DMS79 treated with DMSO at 0.1 percent for 48 hours (cell line): ENCODE measurements at places on chromosomes 16 and 17.

GRCh38 chr17:82330322-82331239, 3.0 kb downstream of the SECTM1 start:
- peak; percentile 55 for DNase-seq

DNA sequence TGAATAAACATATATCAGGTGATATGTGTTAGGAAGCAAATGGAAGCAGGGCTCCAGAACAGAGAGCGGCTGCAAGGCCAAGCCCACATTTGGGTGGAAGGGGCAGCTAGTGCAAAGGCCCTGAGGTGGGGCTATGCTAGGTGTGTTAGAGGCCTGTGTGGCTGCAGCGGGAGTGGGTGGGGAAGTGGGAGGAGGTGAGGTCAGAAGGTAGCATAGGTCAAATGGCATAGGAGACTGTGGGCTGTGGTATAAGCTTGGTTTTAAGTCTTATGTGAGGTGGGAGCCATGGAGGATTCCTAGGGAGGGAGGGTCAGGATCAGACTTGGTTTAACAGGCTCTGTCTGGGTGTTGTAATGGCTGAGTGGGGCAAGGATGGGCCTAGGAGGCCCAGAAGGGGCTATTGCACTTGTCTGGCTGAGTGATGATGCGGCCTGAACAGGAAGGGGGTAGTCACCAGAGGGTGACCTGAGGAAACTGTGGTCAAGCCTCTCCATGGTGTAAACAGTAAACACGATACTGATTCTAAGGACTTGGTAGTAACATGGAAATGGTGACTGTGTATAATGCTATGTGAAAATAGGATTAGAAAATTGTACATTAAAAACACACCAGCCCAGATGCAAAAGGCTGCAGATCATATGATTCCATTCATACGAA, 31.1 kb downstream of the RAI1 start:
- no peak for DNase-seq

- DNase-seq, result no peak
These were observed 102.1 kb downstream of the N4BP1 start for GRCh38 chr16:48507886-48508285.

- DNase-seq, result no peak
These were observed 7.3 kb downstream of the MTMR4 start for GRCh38 chr17:58507123-58507634.

- DNase-seq, result peak; percentile 51
These were observed 3.9 kb downstream of the TRPV2 start for GRCh38 chr17:16419074-16419928.

DNA sequence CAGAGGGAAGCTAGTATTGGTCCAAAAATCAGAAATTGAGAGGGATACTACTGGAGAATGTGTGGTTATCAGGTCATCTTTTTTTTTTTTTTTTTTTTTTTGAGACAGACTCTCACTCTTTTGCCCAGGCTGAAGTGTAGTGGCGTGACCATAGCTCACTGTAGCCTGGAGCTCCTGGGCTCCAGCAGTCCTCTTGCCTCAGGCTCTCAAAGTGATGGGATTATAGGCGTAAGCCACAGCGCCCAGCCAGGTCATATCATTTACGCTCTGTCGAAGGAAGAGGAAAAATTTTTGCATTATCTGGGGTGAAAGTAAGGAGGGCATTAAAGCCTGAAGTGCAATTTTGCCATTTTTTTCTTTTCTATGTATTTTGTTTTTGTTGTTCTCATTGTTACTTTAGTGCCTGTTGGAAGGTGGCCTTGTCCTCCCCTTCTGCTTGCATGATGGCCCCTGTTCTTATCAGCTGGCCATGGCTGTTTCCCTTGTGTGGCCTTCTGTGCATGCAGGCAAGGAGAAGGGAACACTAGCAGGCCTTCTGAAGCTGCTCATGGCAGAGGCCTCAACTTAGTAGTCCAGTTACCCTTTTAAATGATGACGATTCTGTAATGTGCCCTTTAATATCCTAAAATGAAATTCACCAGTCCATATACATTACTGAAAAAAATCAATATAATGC, 118.3 kb downstream of the SPECC1 start:
- DNase-seq, result no peak

DNA sequence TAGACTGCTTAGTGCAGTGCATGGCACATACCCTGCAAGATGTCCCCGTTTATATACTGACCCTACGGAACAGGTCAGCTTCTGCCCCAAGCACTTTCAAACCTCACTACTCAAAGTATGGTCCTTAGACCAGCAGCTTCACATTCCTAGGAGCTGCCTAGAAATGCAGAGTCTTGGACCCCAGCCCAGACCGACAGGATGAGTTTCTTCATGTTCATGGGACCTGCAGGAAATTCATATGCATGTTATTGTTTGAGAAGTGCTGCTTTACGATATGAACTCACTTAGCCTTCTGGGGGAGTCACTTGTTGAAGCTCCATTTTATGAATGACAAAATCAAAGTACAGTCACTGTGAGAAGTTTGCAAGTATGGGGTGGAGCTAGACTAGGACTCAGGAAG, 82.6 kb downstream of the DYNLRB2 start:
- no peak for DNase-seq

DNA sequence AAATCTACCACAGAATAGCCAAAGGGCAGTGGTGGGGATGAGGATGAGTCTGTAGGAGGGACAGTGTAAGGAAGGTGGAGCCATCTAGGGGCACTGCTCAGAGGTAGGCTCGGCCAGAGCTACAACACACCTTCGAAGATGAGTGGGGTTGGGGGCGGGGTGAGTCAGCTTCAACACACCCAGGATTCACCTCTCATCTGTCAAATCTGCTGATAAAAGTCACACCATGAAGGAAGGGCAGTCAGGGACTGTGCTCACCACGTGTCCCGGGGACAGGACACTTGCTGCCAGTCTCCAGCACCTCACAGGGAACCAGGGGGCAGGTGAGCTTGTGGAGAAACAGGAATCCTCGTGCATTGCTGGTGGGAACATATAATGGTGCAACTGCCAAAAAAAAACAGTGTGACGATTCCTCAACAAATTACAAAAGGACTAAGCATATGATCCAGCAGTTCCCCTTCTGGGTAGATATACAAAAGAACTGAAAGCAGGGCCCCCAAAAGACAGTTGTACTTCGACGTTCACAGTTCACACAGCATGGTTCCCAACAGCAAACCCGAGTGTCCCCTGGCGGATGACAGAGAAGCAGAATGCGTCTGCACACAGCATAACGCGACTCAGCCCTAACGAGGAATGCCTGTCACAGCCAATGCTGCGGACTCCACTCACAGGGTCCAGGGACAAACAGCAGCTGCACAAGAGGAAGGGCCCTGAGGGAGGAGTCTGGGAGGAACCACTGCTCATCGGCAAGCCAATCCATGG, 133.1 kb downstream of the ANKRD11 start:
- no peak for DNase-seq

DNA sequence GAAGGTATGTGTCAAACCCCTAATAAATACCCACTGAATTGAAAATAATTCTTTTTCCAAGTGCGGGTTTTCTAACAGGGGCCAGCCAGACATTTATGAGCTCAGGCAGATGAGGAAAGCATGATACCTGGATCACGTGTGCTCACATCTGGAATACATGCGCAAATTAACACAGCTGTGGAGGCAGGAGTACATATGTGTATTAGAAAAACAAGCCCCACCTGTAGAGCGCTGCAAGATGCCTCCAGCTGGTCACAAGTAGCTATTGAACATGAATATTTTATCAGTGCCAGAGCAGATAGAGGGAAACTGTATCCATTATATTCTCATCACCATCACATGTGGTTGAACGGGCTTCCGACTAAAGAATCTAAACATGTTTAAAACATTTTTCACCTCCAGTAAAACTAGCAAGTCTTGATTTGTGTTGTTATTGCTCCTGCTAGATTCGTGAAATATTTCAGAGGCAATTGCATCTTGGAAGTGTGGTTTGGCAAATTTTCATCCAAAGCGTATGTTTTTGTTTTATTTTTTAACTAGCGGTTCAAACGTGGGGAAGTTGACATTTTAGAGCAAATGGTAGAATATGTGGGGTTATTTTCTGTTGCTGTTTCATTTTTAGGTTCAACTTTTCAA, 482.8 kb downstream of the CDH13 start:
- DNase-seq, result no peak

GRCh38 chr16:17397499-17397891, 73.3 kb downstream of the XYLT1 start:
- DNase-seq, result peak; percentile 91

GRCh38 chr17:74546586-74546985, 671 bp upstream of the CD300C start:
- no peak for DNase-seq

DNA sequence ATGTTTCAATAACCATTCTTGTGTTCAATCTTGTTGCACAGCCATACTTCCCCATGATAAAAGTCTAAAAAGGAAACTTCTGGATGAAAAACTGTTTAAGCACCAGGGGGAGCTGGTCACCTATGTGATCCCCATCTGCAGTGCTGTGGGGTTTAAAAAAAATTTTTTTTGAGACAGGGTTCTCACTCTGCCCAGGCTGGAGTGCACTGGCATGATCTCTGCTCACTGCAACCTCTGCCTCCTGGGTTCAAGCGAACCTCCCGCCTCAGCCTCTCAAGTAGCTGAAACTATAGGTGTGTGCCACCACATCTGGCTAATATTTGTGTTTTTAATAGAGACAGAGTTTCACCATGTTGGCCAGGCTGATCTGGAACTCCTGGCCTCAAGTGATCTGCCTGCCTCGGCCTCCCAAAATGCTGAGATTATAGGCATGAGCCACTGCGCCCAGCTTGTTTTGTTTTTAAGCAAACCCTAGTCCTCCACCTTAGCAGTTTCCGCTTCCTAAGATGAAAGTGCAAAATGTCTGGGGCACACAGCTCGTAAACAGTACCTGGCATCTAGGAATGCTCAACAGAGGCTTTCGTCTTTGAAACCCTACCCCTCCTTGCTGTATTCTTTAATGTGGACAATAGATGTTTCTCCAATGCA, 25.4 kb downstream of the DNAJA2 start:
- DNase-seq, result no peak

GRCh38 chr16:27449434-27450195, 47.6 kb downstream of the IL21R start:
- no peak for DNase-seq

DNA sequence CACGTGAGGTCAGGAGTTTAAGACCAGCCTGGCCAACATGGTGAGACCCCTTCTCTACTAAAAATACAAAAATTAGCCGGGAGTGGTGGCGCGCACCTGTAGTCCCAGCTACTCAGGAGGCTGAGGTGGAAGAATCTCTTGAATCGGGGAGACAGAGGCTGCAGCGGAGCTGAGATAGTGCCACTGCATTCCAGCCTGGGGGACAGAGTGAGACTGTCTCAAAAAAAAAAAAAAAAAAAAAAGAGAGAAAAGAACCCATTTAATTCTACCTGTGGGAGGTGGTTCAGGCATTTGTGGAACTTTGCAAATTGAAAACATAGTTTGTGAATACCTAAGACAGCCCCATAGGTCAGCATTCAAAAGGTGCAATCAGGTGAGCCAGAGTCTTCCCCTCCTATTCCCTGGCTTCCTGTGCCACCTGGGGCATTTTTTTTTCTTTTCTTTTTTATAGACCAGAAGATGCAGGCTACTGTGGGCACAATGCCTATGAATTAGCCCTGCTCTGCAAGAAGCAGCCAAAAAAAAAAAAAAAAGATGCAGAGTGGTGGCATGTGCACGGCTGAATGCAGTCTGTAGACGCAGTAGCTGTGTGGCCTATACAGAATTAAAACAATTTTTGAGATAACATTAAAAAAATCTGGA, 9.1 kb upstream of the SOCS3 start:
- DNase-seq, result no peak

DNA sequence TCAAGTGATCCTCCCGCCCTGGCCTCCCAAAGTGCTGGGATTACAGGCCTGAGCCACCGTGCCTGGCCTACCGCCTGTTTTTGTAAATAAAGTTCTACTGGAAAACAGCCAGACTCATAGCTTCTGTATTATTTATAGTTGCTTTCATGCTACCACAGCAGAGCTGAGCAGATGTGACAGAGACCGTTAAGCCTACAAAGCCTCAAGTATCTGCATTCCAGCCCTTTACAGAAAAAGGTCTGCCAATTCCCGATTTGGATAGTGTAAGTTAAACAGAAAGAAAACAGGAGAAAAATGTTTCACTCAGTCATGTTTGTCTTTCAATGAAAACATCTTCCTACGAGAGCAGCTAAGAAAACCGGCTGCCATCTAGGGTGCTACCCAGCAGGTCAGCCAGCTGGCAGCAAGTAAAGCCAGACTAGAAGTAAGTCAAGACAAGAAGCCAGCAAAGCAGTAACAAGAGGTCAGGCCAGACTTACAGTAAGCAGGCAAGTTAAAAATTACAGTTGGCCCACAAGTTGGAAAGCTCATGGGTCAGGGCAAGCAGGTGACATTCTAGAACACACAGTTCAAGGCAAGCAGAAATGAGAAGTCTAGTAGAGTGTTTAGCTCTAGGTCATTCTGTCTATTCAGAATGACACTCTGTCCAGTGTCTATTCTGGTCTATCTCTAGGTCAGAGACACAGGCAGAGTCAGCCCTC, 17.7 kb downstream of the NCBP3 start:
- no peak for DNase-seq

- no peak for DNase-seq
These were observed 111.1 kb downstream of the SMG6 start for GRCh38 chr17:2192367-2193057.

DNA sequence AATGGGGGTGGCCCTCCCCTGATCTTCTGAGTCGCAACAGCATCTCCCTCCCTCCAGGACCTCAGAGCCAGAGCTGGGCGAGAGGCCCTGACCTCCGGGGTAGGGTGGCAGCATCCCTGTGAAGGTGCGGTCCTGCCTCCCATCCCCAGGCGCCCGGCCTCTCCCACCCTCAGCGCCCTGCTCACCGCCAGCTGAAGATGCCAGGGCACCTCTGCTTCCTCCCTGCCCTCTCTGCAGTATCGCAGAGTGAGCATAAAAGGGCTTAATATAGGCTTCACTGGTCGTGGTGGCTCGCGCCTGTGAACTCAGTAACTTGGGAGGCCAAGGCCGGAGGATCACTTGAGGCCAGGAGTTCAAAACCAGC, 10.7 kb upstream of the MPP2 start:
- DNase-seq, result no peak
